ENCODE measurements at places on chromosomes 12 and 14.

- DNase-seq, result no peak
These were observed 119.9 kb upstream of the ATP2B1 start for GRCh38 chr12:89828575-89828974.

GRCh38 chr12:10361084-10361483 lies 28.8 kb downstream of the KLRK1 start:
- DNase-seq, result peak; percentile 27

GRCh38 chr12:51771008-51771407 lies 77.5 kb downstream of the FIGNL2 start:
- no peak for DNase-seq

DNA sequence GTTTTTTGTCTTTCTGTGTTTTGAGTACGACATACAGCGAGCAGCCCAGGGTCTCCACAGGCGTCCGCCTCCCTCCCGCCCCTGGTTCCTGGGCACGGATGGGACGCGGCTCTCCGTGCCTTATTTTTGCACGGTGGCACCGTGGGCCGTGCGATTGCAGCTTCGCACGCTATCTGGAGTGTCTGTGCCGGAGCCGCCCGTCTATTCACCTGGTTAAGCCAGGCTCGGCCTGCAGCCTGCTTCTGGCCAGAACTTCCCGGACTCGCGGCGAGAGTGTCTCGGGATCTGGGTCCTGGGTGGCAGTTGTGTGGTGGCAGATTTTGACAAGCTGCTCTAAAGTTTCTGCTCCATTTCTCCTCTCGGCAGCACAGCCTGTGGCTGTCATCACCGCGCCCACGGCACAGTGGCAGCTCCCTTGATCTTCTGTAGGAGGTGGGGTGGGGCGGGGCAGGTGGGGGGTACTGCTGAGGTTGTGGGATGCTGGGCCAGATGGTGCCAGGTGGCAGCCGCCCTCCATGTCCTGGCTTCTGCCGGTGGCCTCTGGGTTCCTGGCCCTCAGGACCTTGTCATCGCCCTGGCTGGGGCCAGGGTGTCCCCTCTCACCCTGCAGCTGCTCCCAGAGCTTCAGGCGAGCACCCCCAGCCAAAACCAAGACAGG lies 2.9 kb downstream of the MMP17 start:
- no peak for DNase-seq

DNA sequence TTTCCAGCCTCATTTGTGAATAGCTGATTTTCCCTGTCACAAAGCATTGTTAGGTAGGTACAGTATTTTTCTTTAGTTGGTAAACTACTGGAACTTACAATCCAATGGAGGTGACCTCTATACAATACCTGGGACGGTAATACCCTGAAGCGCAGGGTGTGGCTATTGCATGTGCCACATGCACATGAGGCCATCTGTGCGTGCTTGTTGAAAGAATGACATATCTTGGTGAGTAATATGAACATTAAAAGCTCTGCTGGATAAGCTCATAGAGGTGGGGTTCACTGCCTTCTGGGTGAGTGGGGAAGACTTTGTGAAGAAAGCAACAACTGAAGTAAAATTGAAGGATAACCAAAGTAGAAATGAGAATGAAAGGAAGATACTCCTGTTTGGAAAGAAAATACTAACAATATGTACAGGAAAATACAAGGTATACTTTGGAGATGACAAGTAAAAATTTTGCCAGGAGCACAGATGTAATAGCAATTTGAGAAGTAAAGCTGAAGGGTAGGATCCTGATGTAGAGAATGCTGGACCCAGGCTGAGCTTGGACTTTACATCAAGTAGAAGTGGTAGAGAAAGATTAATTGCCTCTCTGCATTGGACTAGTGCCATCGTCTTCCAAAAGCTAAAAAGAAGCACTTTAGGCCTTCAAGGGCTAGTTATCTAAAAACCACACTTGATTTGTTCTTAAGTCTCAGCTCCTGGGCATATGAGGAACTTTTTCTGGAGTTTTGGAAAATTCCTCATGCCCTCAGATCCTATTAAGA lies 97.1 kb downstream of the SLC38A6 start:
- no peak for DNase-seq

- DNase-seq, result no peak
These were observed 34.8 kb upstream of the VSX2 start for GRCh38 chr14:74204491-74204890.

- DNase-seq, result no peak
These were observed 2.3 kb downstream of the RFX4 start for GRCh38 chr12:106585105-106585520.

DNA sequence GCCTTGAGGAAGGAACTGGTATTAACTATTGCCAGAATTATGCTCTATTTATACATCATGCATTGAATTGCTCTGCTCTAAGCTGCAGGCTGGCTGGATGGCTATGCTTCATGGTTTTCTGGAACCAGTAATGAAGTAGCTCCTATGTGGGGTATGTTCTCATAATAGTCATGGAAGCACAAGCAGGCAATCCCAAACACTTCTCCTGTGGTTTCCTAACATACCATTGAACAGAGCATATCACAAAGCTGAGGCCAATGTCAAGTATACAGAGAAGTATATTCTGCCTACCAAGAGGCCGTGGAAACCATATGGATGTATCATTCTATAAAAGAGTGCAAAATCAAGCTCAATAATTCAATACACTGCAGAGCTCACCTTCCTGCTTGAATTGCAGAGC lies 1752.4 kb upstream of the FLRT2 start:
- no peak for DNase-seq

- no peak for DNase-seq
These were observed 469.8 kb downstream of the BCAT1 start for GRCh38 chr12:24479131-24479530.

GRCh38 chr14:102262929-102263462 lies 42.0 kb downstream of the MOK start:
- peak; percentile 44 for DNase-seq

- peak; percentile 54 for DNase-seq
These were observed 12.8 kb downstream of the DEGS2 start for GRCh38 chr14:100146531-100147091.

DNA sequence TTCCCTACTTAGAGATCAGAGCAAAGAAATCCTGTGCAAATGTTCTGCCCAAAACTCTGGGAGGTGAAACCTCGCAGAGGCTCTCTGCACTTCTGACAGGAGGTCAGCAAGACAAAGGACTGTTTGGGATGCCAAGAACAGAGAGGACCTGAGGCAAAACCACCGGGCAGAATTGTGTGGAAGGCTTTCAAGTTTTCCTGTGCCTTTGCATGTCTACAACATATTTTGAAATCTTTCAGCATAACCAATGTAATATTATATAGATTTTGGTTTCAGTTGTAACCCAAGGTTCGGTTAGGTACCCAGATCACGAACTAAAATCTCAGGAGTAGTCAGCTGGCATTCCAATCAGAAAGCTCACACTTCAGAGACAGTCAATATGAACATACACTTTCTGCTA lies 99.4 kb upstream of the PLEKHA5 start:
- DNase-seq, result no peak

GRCh38 chr14:82528016-82528415 lies 994.4 kb upstream of the SEL1L start:
- no peak for DNase-seq

All from KBM-7 (cell line).